ENCODE measurements at places on chromosomes 16 and 17.

GRCh38 chr17:72176951-72177660 is 56.3 kb downstream of the SOX9 start:
- no peak for DNase-seq

DNA sequence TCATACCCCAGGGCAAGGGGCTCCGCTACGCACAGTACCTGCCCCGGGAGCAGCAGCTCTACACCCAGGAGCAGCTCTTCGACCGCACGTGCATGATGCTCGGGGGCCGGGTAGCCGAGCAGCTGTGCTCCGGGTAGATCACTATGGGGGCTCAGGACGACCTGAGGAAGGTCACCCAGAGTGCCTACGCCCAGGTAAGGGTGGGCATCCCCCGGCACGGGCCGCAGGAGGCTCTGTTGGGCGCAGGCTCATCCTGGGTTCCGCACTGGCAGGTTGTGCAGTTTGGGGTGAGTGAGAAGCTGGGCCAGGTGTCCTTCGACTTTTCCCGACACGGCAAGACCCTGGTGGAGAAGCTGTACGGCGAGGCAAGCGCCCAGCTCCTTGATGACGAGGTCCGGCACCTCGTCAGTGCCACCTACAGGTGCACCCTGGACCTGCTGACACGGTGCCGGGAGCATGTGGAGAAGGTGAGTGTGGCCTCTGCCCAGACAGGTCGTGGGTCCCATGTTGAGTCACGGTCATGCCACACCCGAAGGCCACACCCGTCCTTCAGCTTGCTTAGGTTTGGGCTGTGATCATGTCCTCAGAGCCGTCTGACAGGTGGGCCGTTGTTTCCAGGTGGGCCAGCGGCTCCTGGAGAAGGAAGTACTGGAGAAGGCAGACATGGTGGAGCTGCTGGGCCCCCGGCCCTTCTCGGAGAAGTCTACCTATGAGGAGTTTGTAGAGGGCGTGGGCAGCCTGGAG is 19.3 kb downstream of the DBNDD1 start:
- no peak for DNase-seq

GRCh38 chr17:63344383-63344782 is 101.7 kb downstream of the CYB561 start:
- no peak for DNase-seq

DNA sequence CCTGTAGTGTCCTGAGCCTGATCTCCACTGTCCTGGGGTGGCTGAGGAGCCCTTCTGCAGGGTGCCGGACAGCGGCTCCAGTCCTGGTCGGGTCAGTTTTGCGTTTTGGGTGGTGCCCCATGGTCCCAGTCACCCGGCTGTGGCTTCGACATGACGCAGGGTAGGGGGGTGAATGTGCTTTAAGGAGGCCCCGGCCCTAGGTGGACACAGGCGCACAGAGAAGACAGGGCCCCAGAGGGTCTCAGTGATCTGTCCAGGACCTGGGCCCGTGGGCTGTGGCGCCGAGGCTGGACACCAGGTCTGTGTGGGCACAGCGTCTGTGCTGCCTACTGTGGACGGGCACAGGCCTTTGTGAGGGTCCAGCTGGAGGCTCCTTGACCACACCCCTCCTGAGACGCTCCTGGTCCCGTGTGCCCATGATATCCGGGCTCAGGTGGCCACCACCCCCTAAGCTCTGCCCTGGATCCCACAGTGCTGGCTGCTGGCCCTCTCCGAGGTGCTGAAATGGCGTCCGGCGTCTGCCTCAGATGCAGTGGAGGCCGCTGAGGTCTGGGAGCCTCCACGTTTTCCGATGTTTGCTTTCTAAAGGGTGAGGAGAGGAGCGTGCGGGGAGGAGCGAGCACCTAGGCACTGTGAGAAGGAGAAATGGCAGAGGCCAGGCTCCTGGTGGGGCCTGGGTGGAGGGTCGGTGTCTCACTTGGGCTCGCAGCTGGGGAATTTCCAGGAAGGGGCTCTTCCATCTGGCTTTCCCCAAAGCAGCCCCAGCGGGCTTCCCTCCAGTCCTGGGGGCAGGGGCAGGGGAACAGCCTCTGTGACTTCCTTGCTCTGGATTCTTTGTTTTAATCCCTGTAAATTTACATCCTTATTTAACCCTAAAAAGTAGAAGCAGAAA is 56.1 kb upstream of the ACSF3 start:
- peak; percentile 65 for DNase-seq

DNA sequence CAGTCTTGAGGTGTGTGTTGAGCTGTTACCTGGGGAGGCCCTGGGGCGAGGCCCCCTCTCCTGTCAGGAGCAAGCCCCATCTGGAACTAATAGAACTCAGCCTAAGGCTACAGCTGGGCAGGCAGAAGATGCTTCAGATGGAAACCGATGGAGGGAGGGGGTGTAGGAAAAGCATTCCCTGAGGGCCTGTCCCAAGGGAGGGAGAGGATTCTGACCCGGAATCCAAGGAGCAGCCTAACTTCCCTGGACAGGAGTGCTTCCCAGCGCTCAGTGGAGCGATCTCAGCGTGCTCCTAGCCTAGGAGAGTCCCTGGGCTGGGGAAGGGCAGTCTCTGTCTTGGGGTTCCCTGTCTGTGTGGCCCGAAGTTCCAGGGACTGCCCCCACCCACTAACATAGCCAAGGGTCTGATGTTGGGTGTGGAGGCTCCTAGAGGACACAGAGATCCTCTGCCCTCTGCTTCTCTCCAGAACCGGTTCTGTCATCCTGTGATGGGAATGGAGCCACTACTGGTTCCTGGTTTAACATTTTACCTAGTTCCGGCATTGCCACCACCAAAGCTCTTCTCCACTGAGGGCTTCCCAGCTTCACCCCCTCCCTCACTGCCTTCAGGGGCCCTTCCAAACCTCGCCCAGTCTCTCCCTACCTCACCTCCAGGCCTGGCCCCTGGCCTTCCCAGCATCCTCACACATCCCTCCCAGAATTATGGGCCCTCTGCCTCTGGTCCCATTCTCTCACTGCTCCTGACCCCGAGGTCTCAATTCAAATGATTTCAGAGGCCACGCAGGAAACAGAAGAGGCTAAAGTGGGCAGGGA is 58.7 kb downstream of the RTN4RL1 start:
- no peak for DNase-seq

DNA sequence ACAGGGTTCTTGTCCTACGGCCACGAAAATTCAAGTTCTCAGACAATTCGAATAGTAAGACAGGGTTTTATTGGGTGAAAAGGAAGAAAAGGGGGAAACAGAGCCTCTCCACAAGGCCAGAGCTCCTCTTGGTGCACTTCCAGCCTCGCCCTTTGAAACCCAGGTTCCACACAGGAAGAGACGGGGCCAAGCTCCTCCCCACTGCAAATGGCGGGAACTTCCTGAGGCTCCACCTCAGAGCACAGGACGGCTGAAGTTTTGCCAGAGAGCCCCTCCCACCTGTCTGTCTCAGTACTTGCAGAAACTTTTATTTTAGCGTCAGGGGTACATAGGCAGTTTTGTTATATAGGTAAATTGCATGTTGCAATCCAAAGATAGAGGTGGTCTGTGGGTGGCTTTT is 165.7 kb upstream of the CDH8 start:
- DNase-seq, result no peak

Measured in GM10248 (cell line).